ENCODE measurements at places on chromosomes 13 and 19.
A peak's percentile ranks its signal among the peaks of the same experiment; 100 is the strongest.

GRCh38 chr13:46121033-46121432 lies 16.2 kb upstream of the CPB2 start:
- DNase-seq, result no peak

DNA sequence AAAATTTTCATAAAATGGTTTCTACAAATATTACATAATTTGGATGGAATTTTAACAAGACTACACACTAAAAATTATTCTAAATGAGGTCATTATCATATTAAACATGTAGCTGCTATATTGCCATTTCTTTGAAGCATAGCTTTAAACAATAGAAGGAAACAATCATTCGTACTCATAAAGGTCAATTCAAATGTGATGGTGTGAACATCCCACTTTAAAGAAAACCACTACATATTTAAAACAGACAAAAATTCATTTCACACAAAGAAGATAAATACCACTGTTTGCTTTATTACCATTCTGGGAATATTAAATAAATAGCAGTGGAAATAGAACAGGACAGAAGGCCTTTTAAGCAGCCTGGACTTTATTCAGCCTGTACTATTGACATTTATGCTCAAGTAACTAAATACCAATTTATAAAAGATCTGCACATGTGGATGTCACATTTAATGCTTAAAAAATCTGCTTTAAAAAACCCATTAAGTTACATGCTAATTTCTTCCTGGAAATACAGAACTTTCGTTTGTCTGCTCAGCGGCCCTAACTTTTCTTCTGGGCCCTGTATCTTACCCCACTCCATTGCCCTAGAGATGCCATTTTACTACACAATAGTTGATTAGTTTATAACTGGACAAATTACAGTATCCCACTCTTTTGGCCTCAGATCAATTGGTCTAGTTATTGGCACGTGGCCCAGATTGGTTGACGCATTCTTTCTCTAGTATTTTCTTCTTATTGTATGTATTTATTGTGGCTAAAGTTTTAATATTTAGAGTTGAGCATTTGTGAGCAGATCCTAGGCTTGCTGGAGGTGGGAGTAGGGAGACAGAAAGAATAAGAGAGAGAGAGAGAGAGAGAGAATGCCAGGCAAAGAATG lies 215.1 kb upstream of the SPRY2 start:
- DNase-seq, result no peak

DNA sequence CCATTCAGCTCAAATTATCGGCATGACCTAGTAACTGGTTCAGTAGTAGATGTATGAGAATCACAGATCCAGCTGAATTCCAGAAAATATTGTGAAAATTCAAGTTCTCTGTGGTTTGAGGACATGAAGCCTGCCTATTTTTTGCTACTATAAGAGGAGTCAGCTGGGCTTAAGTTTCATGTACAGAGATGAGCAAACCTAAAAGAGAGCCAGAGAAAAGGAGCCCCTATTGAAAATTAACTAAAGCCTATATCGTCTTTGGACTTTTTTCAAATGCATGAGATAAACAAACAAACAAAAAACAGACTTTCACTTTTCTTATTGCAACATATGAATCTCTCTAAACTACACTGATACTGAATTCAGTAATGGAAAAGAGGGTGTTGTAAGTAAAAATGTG lies 106.8 kb upstream of the SPRY2 start:
- DNase-seq, result no peak

GRCh38 chr19:19217099-19217498 lies 5.3 kb downstream of the NCAN start:
- DNase-seq, result peak; percentile 26

- DNase-seq, result no peak
Observed at GRCh38 chr19:46402725-46403124, 10.6 kb downstream of the CCDC8 start.

DNA sequence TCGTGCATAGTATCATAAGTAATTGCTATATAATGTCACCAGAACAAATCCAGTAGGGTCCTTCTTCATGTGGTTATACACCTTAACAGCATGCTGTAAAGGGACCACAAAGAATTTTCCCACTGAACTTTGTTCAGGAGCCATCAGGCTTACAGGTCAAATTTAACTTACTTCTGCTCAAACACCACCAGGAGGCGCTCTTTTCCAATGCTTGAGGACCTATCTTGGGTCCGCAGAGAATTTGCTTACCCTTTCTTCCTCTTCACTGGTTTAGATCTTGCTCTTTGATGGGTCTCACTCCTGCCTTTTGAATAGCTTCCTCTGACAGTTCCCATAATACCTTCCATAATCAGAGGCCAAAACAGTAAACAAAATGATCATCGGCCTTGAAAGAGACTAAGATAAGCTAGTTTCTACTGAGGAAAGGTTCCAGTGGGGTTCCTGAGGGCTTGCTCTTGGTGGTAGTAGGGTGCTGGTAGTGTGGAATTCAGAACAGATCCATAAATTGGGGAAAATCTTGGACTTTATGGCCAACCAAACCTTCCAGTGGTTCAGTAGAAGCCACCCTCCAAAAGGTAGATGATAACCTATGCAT lies 37.4 kb downstream of the SCGB2B2 start:
- DNase-seq, result peak; percentile 76

GRCh38 chr13:76954538-76954937 lies 6.2 kb downstream of the ACOD1 start:
- peak; percentile 20 for DNase-seq

GRCh38 chr19:12715929-12716328 lies 7.8 kb downstream of the TNPO2 start:
- DNase-seq, result no peak

DNA sequence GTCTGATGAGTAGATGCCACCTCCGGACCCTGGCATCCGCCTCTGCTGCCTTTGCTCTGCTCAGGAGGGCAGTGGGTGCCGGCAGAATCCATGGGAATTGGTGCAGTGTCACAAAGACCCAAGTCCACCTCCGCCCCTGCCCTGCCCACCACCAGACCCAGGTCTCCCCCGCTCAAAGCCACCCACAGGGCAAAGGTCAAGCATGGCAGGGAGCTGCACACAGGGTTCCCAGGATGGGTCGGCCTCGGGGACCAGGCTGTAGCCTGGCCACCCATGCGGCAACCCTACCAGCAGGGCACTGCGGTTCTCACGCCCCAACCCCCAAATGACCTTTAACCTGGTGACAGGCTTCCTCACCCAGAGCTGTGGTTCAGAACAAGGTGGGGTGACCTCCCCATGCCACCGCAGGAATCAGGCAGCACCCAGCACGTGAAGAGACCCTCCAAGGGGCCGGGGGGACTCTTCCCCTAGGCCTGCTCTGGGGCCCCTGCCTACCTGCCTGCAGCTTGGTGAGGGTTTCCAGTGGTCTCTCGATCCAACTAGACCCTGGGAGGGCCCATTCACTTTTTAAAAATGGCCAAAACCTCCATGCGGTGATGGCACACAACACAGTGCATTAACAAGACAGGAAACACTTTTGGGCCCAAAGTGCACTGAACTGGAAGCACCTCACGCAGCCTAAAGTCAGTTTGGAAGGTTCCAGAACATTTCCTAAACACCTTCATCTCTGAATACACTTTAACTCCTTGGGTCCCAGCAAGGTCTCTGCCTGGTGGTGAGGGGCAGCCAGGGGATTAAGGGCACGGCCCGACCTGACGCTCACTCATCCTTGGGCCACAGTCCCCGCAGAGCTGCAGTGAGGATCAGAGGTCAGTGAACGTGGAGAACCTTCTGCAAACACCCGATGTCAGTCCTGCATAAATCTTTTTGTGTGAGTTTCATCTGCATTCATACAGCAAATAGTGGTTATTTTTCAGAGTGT lies 11.0 kb downstream of the GAS6 start:
- no peak for DNase-seq

DNA sequence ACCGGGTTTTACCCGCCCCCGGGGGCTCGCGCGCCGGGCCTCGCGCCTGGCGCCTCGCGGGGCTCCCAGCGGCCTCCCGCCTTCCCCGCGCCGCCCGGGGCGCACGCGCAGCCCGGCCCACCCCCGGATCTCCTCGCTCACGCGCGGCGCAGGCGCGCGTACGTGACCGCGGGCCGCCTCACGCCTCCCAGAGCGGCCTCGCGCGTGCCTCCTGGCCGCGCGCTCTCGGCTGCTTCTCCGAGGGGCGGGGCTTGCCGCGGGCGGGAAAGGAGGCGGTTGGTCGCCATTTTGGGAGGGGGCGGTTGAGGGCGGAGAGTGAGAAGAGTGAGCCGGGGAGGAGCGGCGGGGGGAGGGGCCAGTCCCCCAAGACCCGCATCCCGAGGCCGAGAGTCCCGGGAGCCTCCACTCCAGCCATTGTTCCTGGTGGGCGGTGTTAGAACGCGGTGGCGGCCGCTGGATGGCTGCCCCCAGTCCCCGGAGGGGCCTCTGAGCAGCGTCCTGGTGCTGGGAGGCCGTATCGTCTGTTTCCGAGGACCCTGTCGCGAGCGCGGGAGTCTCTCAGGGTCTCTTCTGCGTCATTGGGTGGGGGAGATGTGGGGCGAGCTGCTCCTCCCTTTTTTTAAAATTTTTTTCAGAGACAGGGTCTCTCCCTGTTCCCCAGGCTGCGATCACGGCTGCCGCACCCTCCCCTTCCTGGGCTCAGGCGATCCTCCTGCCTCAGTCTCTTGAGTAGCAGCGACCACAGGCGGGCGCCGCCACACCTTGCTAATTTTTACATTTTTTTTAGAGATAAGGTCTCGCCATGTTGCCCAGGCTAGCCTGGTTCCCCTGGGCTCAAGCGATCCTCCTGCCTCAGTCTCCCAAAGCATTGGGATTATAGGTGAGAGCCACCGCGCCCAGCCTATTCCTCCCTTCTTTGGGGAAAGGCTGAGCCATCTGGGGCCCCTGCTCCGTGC lies at the start of gene ZNF541:
Gene ZNF541 (minus strand): TSS at position 78 of the 956 bp plus-strand sequence. CDS start 17,292 bp downstream, outside the sequence.
- DNase-seq, result peak; percentile 69
